Stimulated activated CD8-positive, alpha-beta memory T cell treated with anti-CD3 and anti-CD28 coated beads, Interleukin-4, amount 100 ng/mL, for 24 hours (primary cell): ENCODE measurements at places on chromosomes 1 and 21.

GRCh38 chr1:226133504-226134123 lies 52.9 kb downstream of the ACBD3 start:
- no peak for DNase-seq

GRCh38 chr1:204265665-204266064 lies 51.9 kb upstream of the GOLT1A start:
- DNase-seq, result no peak

DNA sequence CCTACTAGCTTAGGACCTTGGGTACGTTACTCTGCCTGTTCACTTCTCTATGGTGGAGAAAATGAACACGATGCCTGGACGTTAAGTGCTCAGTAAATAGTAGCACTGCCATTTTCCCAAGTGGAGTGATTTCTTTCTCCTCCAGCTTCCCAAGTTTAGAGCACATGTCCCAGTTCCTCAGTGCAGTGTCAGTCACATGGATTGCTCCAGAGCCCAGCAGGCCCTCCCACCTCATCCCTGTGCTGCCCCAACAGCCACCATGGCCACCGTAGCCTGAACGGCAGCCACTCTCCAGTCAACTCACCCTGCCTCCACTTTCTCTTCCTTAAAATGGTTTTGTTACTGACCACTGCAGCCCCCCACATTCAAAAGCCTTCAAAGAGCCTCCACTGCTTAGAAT lies 8.5 kb downstream of the STMN1 start:
- DNase-seq, result no peak

DNA sequence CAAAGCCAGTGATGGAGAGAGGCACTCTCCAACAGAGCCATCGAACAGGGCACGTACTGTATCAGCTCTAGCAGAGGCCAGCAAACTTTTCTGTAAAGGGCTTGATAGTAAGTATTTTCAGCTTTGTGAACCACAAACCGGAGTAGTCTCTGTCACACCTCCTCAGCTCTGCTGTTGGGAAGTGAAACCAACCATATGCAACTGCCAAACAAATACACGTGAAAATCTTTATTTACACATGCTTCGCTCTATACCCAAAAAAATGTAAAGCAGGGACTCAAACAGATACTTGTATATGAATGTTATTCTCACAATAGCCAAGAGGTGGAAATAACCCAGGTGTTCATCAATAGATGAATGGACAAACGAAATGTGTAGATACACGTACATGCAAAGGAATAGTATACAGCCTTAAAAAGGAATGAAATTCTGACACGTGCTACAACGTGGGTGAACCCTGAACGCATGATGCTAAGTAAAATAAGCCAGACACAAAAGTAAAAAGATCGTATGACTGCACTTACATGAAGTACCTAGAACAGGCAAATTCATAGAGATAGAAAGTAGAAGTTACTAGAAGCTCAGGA lies 39.0 kb downstream of the SETD4 start:
- DNase-seq, result no peak

- no peak for DNase-seq
Observed at GRCh38 chr1:57747818-57748217, 324.0 kb upstream of the DAB1 start.

GRCh38 chr1:200103966-200104583 lies 76.6 kb downstream of the NR5A2 start:
- no peak for DNase-seq
